ENCODE measurements at places on chromosomes 13 and 19. TPM values are rescaled to one million over a fixed set of nuclear protein-coding genes. Genes with fewer than 3 reads are reported as not detected.

TMEM221 gene
- total RNA-seq, result 0.33 TPM

ARID3A gene
- 21.7 TPM for total RNA-seq

ZNF497 gene
- 0.87 TPM for total RNA-seq

ZNF625 gene
- 14.5 TPM for total RNA-seq

ZNF536 gene
- total RNA-seq, result 0.99 TPM

SYT3 gene
- under 0.01 TPM for total RNA-seq

STARD13 gene
- 15.1 TPM for total RNA-seq

MAST1 gene
- total RNA-seq, result 3.3 TPM

CGB5 gene
- not detected for total RNA-seq

PDX1 gene
- not detected for total RNA-seq

CDC42EP5 gene
- 51.9 TPM for total RNA-seq

GZMM gene
- not detected for total RNA-seq

NRTN gene
- total RNA-seq, result 0.50 TPM

ZNF441 gene
- 12.2 TPM for total RNA-seq

ATP8B3 gene
- total RNA-seq, result 2.8 TPM

FLT3LG gene
- total RNA-seq, result 7.9 TPM

ASF1B gene
- total RNA-seq, result 11.9 TPM

CACNA1A gene
- total RNA-seq, result 29.6 TPM

KLK6 gene
- total RNA-seq, result not detected

PABPC3 gene
- 0.15 TPM for total RNA-seq

ZNF529 gene
- 9.3 TPM for total RNA-seq

ERCC1 gene
- total RNA-seq, result 78.7 TPM

ICAM3 gene
- total RNA-seq, result 7.0 TPM

MIR17HG gene
- total RNA-seq, result 1.7 TPM

ZNF223 gene
- total RNA-seq, result 6.3 TPM

ALOX5AP gene
- total RNA-seq, result 0.29 TPM

PSG4 gene
- total RNA-seq, result 0.29 TPM

IL17D gene
- total RNA-seq, result 3.6 TPM

TYROBP gene
- not detected for total RNA-seq

GPR18 gene
- total RNA-seq, result not detected

WDR88 gene
- not detected for total RNA-seq

MYO1F gene
- 0.17 TPM for total RNA-seq

BRME1 gene
- total RNA-seq, result 0.73 TPM

KIR3DL3 gene
- total RNA-seq, result not detected

KXD1 gene
- 93.1 TPM for total RNA-seq

SPTBN4 gene
- total RNA-seq, result 18.4 TPM

HNRNPL gene
- total RNA-seq, result 259 TPM

VAV1 gene
- total RNA-seq, result not detected

SYNE4 gene
- 0.50 TPM for total RNA-seq
